Eye (tissue), 1 donor: ENCODE measurements at places on chromosomes 1 and 21.

DNA sequence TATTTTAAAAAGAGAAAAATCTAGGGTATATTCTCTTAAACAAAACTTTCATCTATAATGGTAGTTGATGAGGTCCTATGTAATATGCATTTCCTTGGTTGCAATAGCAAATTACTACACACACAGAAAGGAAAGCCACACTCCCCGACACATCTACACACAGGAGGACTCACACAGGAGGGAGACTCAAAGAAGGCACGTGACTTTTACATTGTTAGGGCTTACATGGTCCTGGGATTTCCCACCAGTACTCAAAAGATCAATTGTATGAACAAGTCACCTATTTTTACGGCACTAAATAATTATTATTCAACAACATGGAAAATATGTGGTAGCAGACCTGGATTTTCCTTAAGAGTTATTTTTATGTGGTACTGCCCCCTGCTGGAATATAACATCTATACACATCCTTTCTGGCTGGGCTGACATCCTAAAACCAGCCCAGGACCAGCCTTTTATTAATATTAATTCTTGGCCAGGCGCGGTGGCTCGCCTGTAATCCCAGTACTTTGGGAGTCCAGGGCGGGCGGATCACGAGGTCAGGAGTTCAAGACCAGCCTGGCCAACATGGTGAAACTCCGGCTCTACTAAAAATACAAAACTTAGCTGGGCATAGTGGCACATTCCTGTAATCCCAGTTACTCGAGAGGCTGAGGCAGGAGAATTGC is 33.9 kb upstream of the LGALS8 start:
- peak; percentile 85 for DNase-seq

DNA sequence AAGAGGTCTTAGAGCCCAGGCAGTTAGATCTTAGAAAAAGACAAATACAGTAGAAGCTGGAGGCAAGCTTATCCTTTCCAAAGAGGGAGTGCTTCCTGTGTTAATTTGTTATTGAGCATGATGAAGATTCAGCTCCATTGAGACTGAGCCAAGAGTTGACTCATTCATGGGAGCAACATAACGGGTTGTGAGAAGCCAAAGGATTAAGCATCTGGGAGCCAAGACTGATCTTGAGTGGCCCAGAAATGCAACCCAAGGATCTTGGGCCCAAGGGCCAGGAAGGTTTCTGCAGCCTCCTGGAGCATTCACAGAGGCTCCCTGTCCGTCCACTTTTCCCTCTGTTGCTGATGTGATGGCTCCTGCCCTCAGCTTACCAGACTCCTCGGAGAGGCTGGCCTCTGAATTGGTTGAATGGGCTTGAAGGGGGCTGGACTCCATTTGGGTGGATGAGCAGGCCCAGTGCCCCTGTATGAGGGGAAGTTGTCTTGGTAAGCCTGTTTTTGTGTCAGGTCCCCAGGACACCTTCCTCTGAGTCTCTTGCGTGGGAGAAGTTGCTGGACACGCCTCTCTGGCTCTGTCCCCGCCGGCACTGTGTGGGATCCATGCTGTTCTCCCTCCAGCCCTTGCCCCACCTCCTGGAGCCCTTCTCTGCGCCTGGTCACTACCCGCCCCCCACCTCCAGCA is 42.4 kb downstream of the PDE9A start:
- DNase-seq: no peak

- DNase-seq: peak; percentile 92
Observed at GRCh38 chr1:165827268-165828102, at the start of gene UCK2. UCK2 (plus strand) TSS chr1:165827614; CDS start chr1:165827834, 220 bp downstream.

- DNase-seq: no peak
Observed at GRCh38 chr1:183248989-183249691, 63.1 kb downstream of the LAMC2 start.

DNA sequence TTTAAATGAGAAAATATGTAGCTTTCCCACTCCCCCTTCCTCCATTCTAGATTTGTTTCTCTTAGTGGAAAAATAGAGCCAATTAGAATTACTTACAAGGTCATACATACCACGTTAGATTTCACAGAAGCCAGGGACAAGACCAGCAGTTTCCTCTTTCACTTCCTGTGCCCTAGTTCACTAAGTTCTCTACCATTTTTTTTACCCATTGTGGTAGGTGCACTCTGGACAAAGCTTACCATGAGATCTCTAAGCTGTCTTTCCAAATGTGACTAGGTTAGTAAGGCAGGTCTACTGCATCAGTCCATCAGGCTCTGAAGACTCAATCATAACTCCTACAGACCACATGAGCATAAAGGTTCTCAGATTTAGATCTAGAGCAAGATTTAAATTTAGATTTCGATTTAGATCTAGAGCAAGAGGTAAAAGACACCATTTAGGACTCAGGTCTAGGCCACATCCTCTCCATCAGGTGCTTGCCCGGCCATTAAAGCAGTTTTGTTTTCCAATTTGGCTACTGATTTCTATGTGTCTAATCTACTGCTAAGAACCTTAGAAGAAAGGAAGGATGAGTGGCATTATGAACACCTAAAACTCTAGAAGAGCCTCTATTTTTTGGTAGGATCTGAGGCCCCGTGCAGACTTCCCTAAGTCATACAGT is 235.3 kb downstream of the FAF1 start:
- DNase-seq: no peak

GRCh38 chr1:15282810-15283474 is 35.9 kb downstream of the FHAD1 start:
- DNase-seq: no peak

DNA sequence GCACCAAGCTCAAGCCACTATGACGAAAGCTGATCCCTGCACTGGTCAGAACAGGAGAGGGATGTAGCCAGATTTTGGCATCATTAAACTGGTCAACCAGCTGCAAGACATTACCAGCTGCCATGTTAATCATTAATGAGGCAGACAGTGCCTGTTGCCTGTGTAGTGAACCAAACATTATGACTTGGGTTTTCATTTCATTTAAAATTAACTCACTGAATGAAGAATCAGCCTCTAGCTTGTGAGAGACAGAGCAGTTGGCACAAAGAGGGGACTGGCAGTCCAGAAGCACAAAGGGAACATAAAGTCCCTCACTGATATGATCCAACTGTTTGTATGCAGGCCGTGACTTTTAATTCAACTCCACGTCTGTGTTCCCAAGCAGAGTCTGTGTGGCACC is 318.9 kb downstream of the SEC16B start:
- DNase-seq: peak; percentile 82

DNA sequence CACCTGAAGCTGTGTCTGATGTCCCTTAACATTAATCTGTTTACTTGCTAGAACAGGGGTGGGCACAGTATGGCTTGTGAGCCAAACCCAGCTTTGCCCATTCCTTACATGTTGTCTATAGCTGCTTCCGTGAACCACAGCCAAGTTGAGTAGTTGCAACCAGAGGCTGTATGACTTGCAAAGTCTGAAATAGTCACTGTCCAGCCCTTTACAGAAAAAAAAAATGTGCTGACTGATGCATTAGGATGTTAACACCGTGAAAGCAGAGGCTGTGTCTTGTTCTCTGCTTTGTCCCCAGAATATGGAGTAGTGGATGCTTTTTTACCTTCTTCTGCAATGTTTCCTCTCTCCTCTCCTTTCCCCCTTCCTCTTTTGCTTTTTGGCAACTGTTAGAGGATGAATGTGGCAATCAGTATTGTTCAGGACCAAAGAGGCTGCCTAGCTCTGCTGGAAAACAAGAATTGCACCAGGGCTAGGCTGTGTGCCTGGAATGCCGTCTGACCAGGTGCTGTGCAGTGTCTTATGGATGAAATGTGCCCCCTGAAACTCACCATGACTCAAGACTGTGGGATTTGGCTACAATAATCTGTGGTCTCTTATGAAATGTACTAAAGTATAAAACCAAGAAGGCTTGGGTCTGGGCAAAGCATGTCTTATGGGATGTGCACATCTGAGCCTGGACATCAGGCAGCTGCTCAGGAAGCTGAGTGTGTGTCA is 79.6 kb upstream of the GCLM start:
- DNase-seq: no peak

GRCh38 chr1:234327577-234328164 is 45.6 kb upstream of the COA6 start:
- no peak for DNase-seq

DNA sequence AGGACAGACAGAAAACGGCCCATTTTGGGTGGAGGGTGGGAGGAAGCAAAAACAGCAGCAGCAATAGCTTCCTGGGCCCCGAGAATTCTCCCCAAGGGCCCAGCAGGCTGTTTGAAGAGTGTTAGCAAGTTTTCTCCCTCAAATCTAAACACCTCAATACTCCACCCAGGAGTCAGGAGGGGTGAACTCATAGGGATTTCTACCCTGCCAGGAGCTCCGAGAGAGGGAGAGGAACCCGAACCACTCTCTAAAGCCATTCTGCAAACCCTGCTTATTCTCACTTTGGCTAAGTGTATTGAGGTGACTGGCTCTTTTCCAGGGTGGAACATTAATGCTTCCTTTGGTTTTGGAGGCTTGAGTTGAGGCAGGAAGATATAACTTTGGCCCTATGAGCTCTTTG is 55.6 kb upstream of the PPM1J start:
- no peak for DNase-seq

GRCh38 chr1:221723018-221723847 is 18.7 kb downstream of the DUSP10 start:
- DNase-seq: no peak

- DNase-seq: no peak
Observed at GRCh38 chr1:209732725-209733124, 23.1 kb upstream of the TRAF3IP3 start.

DNA sequence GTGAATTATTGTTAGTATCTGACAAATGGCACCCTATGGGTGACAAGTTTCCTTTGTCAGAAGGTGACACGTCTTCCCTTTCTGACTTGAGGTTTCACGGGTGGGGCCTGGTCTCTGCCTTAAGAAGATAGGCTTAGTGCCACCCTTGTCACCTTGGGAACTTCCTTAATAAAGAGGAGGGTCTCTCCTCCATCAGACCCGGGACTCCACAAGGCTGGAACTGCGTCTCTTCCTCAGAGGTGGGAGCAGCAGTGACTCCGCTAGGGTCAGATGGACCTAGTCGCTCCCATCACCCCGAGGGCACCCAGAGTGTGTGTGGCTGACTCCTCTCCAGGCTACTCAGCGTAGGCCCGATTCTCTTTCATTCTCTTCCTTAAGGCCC is 774 bp upstream of the WDTC1 start:
- no peak for DNase-seq

DNA sequence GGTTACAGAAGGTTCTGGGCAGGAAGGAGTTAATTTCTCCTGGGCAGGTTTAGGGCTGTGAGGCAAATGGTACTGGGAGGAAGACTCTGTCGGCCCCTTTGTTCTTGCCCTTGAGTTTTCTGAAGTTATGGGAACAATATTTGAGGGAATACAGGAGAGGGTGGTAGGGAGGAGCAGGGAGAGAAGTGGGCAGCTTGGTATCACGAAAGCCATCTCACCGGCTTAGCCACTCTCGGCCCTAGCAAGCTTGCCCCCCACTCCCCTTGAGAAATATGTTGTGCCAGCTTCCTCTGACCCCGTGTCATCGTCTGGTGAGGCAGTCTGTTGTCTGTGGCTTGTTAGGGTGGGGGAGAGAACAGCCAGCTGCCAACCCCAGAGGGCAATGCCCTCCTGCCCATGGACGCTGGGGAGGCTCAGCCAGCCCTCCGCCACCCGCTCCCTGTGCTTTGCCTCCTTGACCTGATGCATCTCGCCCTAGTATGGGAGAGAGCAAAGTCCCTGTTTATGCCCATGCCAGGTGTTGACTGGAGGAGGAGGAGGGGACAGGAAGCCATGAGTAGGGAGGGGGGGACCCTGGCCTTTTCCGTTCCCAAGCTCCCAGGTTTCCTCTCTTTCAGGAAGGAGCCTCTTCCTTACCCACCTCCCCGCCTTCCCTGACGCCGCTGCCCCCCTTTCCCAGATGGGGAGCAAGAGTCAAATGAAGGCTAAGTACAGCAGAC is 1.2 kb downstream of the EFNA1 start:
- peak; percentile 26 for DNase-seq

DNA sequence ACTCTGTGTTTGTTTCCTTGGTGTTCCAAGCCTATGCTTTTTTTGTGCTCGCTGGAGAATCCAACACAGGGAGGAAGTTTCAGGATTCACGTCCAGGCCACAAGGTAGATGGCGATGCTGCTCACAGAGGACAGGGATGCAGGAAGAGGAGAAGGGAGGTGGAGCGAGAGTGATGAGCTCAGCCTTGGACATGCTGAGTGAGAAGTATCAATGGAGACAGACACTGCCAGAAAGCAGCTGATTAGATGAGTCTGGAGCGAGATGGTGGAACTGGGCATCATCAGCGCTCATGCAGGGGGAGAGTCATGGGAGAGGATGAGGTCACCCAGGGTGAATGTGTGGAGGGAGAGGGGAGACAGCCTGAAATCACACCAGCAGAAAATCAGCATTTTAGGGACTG is 110.0 kb downstream of the GLUL start:
- peak; percentile 72 for DNase-seq

- DNase-seq: no peak
Observed at GRCh38 chr1:89763649-89763986, 57.2 kb upstream of the LRRC8D start.

DNA sequence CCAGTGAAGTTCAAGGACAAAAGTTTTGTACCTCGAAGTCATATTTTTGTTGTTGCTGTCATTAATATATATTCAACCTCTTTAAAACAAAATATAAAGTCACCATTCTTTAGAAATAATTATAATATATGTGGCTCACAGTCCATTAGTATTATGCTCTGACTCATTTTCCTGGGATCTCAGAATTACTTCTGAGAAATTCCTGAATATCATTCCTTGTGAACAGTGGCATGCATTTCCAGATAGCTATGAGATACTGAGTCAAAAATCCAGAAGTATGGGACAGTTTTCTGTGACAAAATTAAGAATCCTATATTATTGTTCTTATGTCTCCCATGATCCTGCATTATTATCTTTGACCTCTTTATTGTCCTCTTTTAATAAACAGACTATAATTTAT is 13.8 kb upstream of the RGS21 start:
- no peak for DNase-seq

- DNase-seq: peak; percentile 1
Observed at GRCh38 chr1:155379180-155379579, 58.5 kb downstream of the RUSC1 start.

DNA sequence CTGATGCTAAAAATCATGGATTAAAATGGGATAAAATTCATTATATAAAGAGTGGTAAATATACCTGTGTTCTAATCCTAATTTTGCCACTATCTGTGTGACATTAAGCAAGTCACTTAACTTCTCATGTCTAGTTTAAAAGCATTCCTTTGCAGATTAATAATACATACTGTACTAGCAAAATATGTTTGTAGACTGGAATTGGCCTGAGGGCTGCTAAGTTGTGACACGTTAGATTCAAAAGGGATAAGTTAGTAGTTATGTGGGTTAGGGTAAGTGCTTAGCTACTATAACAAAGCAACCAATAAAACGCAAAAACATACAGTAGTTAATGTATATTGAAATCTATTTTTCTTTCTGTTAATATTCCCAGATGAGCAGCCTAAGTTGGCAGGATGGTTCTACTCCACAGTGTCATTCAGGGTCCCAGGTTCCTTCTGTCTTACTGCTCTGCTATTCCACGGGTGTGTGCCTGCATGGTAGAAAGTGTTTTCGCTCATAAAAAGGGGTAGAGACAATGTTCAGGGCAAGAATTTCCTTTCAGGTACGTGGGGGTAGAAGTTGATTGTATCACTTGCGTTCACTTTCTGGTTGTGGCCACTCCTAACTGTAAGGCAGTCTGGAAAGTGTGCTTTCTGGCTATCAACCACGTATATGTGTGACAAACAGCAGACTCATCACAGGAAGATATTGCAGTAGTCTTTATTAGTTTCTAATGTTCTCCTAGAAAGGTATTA is 239.8 kb downstream of the NFIA start:
- DNase-seq: no peak

- no peak for DNase-seq
Observed at GRCh38 chr1:186768906-186769305, 59.8 kb upstream of the PLA2G4A start.
